Esophagus mucosa (tissue), 1 donor: ENCODE measurements at places on chromosomes 2 and 18. TPM values are rescaled to one million over a fixed set of nuclear protein-coding genes. Genes with fewer than 3 reads are reported as not detected.

The CCDC138 gene
- 4.2 TPM for total RNA-seq

The GREB1L gene
- total RNA-seq: not detected

The CDH2 gene
- not detected for total RNA-seq

GRCh38 chr2:197793456-197793855, 8.3 kb upstream of the BOLL start:
- ATAC-seq: no peak

GRCh38 chr2:238315031-238315595, 5.2 kb upstream of the TRAF3IP1 start:
- no peak for ATAC-seq

GRCh38 chr2:11870064-11870463, 123.6 kb downstream of the LPIN1 start:
- ATAC-seq: no peak

The E2F6 gene
- total RNA-seq: 5.0 TPM

DNA sequence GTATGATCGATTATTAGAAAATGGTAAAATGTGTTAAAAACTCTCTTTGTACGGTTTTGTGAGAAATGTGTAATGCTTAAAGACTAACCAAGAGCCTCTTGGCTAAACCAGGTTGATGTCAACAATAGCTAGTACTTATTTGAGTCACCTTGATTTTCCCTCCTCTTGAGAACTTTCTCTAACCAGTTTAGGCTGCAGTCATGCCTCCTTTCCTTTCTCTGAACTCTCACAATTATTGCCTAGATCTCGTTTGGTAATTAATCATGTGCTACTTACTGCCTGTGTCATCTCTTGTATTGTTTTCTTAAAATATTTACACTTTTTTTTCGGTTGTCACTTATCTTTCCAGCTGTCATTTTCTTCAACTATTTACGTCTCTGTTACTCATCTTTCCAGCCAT, 1.1 kb upstream of the EPC2 start:
- ATAC-seq: no peak

The CHRNG gene
- not detected for total RNA-seq

DNA sequence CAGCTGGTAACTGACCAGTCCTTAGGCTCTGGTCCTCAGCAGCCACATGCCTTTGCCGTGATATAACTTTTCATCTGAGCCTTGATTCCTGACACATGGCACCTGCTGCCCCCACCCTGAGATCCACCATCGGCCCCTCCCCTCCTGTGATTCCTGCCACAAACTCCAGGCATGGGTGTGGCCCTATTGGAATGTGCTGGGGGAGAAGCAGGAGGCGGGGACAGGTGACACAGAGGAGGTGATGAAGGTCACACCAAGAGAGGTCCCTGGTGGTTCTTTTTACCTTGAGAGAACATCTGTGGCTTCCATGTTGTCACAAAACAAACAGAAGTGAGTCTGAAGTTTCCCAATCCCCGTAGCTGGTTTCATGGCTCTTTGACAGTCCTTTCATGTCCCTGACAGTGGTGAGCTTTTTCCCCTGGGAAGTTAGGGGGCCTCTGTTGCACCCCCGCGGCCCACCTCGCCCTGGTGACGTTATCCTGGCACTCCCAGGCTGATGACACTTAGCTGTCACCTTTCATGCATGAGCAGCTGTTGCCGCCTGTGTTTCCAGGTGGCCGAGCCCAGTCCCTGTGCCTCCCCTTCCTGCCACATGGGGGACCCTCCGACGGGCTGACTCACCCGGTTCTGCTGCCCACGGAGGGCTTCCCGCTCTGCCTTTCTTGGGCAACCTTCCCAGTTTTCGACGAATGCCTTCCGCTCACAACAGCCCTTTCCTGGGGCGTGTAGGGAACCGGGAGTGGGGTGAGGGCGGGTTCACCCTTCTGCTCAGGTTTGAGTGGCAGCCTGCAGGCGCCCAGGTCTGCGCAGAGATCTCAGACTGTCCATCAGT, 66.3 kb upstream of the GLI2 start:
- ATAC-seq: peak; percentile 68

DNA sequence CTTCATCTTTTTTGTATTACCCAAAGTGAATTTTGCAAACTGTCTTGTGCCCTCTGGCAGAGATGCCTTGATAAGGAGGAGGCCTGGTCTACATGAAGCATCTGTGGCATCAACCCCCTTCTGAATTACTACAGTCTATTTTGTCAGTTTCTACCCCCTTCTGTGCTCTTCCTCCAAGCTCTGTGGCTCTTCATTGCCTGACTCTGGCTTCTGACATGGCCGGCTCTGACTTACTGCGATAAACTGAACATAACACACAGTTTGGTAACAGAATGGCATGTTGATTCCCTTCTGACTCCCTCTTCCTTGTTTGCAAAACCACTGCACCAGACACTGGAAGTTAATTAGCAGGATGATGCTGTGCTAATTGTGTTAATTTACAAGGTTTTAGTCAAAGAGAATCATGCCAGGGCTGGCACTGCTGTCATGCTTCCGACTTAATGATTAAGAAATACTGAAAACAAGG, 122.5 kb downstream of the FIGN start:
- ATAC-seq: no peak

The PAPOLG gene
- total RNA-seq: 6.9 TPM

The DYNC2LI1 gene
- 10.3 TPM for total RNA-seq

GRCh38 chr2:72983500-72984161, 66.3 kb downstream of the EMX1 start:
- no peak for ATAC-seq

The ST6GAL2 gene
- total RNA-seq: 2.5 TPM

The CCDC102B gene
- total RNA-seq: 1.2 TPM

DNA sequence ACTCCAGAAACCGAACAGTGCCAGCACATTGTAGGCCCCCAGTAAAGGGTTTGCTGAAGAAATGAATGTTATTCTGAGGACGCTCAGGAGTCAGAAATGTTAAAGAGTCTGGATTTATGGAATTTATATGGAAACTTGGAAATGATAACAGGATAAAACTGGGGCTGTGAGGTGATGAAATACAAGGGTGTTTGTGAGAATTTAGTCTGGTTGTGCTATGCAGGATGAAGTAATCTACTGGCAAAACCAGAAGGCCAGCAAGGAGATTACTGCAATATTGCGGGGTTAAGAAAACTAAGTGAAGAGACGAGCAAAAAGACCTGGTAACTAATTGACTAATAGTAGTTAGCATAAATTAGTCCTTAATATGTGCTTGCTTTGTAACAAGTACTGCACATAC, 467.8 kb downstream of the ZEB2 start:
- no peak for ATAC-seq

DNA sequence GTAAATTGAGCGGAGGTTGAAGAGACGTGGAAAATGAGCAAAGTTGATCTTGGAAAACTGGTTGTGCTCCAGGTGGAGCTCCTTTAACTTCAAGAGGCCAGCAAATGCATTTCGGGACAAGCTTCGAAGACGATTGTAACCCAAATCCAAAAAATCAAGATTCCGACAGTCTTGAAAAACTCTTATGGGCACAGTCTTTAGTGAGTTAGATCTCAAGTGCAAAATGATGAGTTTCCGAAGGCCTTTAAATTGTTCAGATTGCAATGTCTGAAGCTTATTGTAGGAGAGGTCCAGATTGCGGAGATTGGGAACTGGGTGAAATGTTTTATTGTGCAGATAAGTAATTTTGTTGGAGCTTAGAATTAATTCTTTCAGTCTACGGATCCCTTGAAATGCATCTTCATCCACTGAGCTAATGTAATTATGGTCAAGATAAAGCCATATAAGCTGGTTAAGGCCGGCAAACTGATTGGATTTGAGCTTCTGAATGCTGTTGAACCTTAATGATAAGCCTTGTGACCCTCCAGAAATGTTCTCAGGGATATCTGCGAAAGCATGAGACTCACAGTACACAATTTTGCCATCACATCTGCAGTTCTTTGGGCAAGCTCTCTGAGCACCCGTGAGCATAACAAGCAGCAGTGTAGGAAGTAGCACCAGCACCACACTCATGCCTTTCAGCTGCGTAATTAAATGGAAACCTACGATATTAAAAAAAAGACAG, 2.9 kb downstream of the LRRTM4 start:
- no peak for ATAC-seq

DNA sequence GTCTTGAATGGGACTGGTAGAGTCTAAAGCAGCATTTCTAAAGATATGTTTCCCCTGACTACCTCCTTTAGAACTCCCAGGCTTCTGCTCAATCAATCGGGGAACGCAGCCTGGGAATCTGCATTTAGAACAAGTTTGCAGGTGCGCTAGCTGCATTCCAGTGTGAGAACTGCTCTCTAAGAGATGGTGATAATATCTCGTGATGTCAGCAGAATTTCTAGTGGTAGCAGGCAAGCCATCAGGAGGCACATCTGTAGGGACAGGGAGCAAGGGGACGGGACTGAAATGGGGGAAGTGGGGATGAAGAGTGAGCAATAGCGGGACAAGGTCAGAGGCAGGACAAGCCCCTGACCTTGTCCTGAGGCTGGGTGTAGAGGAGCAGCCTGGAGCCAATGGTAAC, 120.3 kb upstream of the DNMT3A start:
- no peak for ATAC-seq

The MATN3 gene
- total RNA-seq: 0.56 TPM

- ATAC-seq: no peak
Observed at GRCh38 chr2:16123856-16124780, 183.8 kb downstream of the MYCN start.

- no peak for ATAC-seq
Observed at GRCh38 chr2:148517822-148518221, 126.7 kb upstream of the EPC2 start.

DNA sequence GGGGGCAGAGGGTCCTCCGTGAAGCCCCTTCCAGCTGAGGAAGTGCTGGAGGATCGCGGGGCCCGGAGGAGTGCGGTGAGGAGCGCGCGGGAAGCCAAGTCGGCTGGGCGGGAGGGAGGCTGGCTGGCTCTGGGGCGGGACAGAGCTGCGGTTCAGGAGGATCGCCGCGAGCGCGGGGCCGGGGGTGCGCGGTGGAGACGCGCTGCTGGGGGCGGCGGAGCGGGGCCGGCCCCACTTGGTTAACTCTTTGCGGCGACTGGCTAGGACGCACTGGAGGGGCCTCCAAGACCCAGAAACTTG, 464 bp downstream of the CYBRD1 start:
- ATAC-seq: peak; percentile 33
